ENCODE measurements at places on chromosomes 1 and 21.
A peak's percentile ranks its signal among the peaks of the same experiment; 100 is the strongest.

DNA sequence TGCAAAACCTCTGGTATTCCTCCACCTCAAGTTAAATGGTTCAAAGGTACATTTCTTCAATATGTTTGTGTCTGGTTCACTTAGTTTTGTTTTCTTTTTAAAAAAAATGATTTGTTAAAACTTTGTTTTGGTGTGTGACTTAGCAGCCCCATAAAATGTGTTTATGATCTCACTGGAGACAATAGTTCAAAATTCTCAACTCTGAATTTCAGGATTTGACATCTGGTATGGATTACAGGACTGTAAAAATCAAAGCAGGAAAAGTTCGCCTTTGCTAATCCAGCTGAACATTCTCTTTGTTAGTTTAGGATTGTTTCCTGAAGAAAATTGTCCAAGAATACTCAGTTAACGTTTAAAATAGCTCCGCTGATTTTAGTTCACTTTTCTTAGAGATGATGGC lies 231.7 kb downstream of the HMCN1 start:
- no peak for DNase-seq

GRCh38 chr1:232057217-232057895 lies 430.8 kb downstream of the DISC1 start:
- no peak for DNase-seq

DNA sequence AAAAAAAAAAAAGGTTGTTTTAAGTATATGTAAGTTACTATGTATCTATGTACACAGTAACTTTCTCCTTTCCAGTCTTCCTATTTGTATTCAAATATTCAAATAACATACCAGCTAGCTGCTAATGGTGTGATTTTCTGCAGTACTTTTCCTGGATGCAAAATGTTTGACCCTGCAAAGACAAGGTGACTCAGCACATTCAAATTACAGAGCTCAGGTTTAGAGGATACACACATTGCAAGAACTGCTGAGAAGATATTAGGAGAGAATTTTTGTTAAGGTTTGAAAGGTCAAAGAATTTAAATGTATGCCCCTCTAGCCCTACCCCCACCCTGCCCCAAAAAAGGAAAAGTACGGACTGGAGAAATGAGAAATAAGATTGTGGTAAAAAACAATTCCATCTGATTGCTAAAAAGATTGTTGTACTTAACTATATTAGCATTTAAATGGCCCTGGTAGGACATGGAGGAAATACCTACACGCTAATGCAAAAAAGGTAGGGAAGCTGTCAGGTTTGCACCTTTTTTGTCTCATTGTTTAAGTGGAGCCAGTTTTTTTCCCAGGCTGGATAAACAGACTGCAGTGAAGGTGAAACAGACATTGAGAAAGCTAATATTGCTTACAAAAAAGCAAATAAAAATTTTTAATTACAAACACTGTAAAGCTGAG lies 45.6 kb downstream of the ZNF281 start:
- DNase-seq = peak; percentile 51

- no peak for DNase-seq
Measured at GRCh38 chr21:42596657-42597056, 56.8 kb upstream of the PDE9A start.

GRCh38 chr1:157113631-157114030 lies 14.0 kb upstream of the ETV3L start:
- no peak for DNase-seq

GRCh38 chr1:58204284-58204683 lies 342.2 kb downstream of the OMA1 start:
- no peak for DNase-seq

GRCh38 chr1:93593854-93594602 lies 87.6 kb downstream of the BCAR3 start:
- DNase-seq = no peak

- DNase-seq = no peak
Measured at GRCh38 chr1:212101735-212102134, 66.2 kb downstream of the DTL start.

GRCh38 chr1:35210321-35211119 lies 17.6 kb upstream of the SFPQ start:
- DNase-seq = no peak

GRCh38 chr1:235951661-235952060 lies 85.0 kb upstream of the LYST start:
- DNase-seq = no peak

- DNase-seq = no peak
Measured at GRCh38 chr1:205391386-205391785, 30.5 kb downstream of the LEMD1 start.

- peak; percentile 73 for DNase-seq
Measured at GRCh38 chr1:17287130-17287776, 20.7 kb upstream of the PADI4 start.

- DNase-seq = no peak
Measured at GRCh38 chr1:54124906-54125305, 27.9 kb downstream of the CDCP2 start.

DNA sequence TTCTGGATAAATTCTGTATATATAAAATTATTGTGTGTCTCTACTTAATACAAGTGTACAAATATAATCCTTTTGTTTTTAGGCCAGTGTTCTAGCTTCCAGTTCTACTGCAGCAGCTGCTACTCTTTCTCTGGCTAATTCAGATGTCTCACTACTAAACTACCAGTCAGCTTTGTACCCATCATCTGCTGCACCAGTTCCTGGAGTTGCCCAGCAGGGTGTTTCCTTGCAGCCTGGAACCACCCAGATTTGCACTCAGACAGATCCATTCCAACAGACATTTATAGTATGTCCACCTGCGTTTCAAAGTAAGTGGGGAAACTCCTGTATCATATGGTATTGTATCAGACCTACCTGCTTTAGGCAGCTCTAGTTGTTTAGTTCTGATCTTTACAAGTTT lies 21.3 kb upstream of the OLFML3 start:
- no peak for DNase-seq

- no peak for DNase-seq
Measured at GRCh38 chr1:35453031-35453430, 104.2 kb downstream of the KIAA0319L start.
